ENCODE measurements at places on chromosomes 2 and 18.

DNA sequence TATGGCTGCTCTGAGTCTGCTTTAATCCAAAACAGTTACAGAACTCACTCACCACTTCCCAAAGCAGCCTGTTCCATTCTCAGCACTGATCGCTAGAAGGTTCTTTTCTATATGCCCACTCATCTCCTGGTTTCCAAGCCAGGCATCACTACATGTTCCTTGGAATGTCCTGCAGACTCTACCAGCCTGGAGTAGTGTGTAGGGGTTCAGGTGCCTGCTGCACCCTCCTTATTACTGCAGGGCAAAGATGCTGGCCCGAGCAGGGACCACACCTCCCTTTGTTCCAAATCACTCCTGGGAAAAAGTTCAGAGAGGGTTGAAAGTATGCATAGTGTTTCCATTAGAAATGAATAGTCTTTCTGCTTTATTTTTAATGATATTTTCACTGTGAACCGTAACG is 196.6 kb downstream of the SH3RF3 start:
- no peak for DNase-seq

GRCh38 chr2:217562871-217563480 is 439.8 kb downstream of the TNS1 start:
- no peak for DNase-seq

- DNase-seq, result no peak
These were observed 121.8 kb downstream of the SLC4A10 start for GRCh38 chr2:161745866-161746614.

DNA sequence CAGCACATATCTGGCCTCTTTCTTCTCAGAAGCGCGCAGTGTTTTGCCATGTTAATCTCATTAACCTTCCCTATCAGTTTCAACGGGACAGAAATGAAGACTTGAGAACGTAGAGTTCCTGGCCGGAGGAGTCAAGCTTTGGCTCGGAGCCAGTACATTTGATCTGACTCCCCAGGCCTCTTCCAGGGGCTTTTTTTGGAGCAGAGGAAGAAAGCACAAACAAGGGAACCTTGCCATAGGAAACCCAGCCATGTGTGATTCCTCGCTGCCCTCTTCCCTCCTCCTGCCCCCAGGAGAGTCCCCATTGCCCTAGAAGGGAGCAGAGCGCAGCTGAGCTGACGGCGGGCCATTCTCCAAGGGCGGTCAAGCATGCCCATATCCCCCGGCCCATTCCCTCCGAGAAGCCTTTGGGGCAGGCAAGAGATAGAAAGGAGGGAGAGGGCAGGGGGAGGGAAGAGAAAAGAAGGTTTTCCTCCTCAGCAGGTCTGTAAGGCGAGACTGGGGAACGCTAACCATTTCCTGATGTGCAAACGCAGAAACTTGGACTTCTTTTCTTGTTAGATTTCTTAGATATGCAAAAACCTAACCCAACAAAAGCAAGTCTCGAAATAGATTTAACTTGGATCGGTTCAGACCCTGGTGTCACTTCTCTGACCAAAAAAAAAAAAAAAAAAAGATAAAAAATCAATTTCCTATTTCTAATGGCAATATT is 63.7 kb upstream of the POU3F3 start:
- DNase-seq, result no peak

DNA sequence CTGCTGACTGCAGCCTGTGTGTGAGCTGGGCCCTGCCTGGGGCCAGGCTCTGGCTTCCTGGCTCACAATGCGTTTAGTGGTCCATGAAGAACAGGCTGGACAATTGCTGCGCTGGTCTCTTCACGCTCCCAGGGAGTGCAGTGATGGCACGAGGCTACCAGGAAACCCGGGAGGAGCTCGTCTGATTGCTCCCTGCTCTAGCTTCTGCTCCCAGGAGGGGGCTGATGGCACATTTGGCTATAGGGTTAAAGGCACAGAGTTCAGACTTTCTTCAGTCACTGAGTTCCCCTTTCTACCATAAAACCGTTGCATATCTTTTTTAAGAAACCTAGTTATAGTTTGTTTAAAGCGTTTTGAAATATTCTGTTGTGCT is 60.1 kb downstream of the KCNF1 start:
- no peak for DNase-seq

DNA sequence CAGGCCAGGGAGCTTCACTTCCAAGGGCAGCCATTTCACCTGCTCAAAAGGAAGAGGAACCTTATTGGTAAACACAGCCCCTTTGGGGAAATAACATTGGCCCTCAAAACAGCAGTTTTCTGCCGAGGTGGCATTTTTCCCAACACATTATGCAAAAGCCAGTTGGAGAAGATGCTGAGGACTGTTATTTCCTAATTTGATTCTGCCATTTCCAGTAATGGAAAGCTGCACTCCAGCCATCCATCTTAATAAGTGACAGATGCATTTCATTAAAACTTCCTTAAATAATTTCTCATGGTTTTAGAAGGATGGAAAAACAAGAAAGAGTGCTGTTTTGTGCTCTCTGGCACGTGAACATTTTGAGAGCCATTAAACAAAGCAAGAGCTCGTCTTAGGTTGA is 55.9 kb upstream of the ALK start:
- DNase-seq, result no peak
